ENCODE measurements at places on chromosomes 7 and 10.

- DNase-seq, result no peak
These were observed 2.7 kb downstream of the EPHA1 start for GRCh38 chr7:143406002-143406357.

DNA sequence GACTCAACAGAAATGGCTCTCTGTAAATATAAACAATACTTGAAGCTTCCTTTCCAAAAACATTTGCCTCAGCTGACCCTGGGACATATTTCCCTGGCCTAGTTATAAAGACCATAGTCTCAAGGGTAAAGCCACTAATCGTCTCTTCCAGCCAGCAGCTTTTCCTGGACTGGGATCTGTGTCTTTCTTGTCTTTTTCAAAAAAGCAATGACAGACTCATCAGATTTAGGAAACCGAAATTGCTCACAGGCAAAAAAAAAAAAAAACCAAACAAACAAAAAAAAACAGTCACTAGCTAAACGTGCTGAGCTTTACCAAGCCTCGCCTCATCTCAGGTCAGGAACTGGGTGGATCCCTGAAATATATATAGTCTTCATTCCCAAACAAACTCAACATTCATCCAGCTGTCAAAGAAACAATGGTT is 23.5 kb downstream of the STN1 start:
- DNase-seq, result no peak

- DNase-seq, result no peak
These were observed 4.8 kb upstream of the TRDMT1 start for GRCh38 chr10:17206210-17206709.

DNA sequence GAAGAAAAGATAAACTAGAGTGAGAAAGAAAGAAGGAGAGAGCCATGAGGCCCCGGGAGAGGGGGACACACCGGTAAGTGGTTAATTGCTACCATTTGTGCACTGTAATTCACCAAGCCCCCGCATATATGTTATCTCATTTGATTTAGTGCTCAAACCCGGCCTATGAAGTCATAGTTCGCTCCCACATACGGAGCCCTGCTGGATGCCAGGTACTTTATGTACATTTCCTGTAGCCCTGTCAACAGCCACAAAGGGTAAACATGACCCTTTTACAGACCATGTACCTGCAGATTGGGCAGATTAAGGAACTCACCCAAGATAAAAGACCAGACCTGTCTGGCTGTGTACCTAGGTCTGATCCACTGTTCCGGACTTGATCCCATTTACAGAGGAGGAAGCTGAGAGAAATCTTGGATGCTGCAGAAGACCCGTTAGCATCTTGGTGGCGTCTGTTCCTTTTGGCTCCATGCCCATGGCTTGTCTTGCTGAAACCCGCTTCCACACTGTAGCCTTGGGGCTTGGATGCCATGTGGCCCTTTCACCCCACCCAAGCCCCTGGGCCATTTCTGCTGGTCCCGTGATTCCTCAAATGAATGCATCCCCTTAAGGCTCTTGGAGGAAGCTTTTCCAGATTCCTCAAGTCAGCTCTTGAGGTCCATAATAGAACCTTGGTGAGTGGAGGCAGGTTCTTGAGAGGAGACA is 32.3 kb downstream of the FAM241B start:
- DNase-seq, result no peak

GRCh38 chr10:129849452-129849750 is 114.7 kb downstream of the EBF3 start:
- DNase-seq, result no peak

GRCh38 chr7:88289564-88290025 is 17.1 kb downstream of the STEAP4 start:
- no peak for DNase-seq

DNA sequence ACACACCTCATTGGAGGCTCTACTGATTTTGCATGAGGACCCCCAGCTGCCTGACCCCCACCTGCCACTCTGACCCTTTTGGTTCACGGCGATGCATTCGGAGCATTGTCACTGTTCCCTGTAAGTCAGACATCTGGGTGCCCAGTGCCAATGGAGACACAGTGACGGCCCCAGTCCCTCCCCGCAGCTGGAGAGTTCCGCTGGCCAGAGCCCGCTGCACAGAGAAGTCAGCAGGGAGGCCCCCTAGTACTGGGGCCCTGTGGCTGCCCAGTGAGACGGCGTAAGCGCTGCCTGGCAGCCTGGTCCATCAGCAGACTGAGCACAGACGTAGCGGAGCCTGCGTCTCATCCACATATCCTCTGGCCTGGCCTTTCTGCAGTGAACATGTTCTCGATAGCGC is 77.5 kb downstream of the NKX6-2 start:
- DNase-seq, result no peak

DNA sequence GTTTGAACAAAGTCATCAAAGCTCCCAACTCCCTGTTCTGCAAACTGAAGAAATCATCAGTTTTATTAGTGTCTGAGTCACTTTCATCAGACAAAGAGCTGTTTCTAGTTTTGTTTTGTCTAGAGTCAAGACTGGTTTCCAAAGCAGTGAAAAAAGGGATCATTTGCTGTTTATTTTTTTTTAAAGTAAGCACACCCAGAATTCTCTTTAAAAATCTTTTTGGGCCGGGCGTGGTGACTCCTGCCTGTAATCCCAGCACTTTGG is 972.0 kb upstream of the CELF2 start:
- DNase-seq, result no peak

DNA sequence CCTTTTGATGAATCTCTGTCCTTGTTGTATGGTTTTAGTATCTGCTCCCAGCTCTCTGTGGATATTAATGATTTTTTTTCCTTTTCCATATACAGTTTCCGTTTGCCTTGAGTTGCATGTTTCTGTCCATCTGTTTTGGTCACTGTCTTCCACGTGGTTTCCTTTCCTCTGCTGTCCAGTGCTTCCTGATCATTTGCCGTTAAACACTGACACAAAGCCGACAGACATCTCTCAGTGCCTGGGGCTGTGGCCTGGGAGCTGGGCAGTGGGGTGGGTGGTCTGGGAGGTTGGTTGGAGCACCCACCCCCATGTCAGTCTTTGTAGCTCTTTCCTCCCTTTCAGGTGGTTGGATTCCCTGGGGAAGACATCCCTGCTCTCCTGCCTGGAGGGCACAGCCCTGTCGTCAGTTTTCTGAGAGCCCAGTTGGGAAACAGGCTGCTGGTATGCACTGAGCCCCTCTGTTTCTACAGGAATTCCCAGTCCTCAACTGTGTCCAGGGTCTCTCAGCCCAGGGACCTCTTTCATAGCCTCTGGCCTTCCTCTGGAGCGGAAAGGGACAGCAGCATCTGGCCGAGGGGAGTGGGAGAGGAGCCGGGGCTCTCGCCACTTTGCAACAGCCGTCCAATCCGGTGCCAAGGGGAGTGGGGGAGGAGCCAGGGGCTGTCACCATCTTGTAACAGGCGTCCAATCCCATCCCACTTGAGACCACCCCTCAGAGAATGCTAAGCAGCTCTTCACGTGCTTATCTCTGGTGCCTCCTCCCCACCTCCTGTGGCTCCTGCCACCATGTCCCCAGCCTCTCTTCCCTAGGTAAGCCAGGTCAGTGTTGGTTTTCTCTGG is 26.7 kb upstream of the MKI67 start:
- DNase-seq, result no peak

GRCh38 chr10:75916906-75917305 is 485.5 kb downstream of the LRMDA start:
- DNase-seq, result no peak

DNA sequence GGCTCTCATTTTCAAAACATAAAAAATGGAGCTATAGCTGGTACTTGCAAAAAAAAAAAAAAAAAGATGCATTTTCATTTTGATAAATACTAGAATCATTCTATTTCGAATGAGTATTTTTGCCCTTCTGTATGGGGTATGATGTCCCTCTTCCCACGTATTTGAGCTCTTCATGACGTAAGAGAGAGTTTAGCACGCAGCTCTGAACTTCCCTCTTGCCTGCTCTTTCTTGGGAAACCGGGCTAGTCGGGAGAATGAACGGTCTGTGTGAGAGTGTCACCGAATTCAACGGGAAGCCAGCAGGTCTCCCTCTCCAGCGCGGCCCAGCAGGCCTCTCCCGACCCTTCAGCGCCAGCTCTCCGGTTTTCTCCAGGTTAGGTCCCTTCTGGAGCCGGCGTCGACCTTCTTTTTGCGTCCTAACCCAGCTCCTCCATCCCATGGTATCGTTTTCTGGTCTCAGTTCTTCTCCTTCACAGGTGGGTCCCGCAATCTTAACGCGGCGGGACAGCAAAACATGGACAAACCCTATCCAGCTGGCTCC is 159.2 kb upstream of the PITRM1 start:
- DNase-seq, result no peak

DNA sequence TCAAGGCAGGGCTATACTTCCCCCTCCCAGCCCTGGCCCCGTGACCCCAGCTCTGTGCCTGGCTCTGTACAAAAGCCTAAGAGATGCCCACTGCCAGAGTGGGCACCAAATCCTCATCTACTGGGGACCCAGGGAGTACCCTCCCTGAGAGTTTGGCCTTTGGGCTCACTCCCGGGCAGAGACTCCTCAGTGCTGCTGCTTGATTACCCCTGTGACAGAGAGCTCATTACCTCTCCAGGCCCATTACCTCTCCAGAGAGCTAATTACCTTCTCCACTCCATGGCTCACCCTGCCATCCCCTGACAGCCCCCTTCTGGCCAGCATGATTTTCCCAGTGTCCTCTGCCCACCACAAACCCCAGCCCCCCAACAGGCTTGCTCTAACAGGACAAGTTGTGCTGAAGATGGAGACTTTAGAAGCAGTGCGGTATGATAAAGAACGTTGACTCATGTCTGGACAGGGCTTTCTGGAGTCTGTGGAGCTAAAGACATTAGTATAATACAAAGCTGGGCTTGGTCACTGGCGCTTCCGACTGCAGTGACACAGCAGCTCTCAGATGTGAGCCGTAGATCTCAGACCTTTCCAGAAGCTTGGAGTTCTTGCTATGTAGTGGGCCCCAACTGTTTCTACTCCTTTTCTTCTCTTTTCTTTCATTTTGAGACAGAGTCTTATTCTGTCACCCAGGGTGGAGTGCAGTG is 111.3 kb upstream of the KCTD7 start:
- no peak for DNase-seq

- DNase-seq, result no peak
These were observed 639.8 kb upstream of the FZD8 start for GRCh38 chr10:36281831-36282331.

DNA sequence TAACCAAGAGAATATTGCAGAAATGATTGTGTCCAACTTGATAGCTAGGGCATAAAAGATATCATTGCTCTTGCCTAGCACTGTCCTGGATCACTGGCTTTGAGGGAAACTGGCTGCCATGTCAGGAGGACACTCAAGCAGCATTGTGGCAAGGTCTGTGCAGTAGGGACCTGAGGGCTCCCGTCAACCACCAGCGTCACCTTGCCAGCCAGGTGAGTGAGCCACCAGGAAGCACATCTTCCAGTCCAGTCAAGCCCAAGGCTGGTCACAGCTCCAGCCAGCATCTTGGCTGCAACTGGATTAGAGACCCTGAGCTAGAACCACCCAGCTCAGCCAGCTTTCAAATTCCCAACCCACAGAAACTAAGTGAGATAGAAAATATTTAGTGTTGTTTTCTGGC is 392.7 kb downstream of the CALN1 start:
- DNase-seq, result no peak

- peak; percentile 60 for DNase-seq
These were observed 119.0 kb upstream of the KCNMA1 start for GRCh38 chr10:77756319-77757232.

DNA sequence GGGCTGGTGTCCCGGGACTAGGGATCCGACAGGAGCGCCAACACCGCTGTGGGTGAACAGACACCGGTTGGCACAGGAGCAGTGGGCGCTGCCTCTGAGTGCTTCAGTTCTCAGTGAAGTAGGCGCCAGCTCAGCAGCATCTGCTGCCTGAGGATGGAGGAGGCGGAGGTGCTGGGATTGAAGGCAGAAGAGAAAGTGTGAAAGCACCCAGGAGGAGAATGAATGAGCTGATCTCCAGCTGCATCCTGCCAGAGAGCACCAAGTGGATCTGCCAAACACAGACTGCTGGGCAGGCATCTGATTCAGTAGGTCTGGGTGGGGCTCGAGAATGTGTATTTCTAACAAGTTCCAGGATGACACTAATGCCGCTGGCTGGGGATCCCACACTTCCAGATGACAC is 74.5 kb downstream of the LANCL2 start:
- DNase-seq, result no peak

- DNase-seq, result no peak
These were observed 215.5 kb downstream of the LRMDA start for GRCh38 chr10:75646916-75647315.

DNA sequence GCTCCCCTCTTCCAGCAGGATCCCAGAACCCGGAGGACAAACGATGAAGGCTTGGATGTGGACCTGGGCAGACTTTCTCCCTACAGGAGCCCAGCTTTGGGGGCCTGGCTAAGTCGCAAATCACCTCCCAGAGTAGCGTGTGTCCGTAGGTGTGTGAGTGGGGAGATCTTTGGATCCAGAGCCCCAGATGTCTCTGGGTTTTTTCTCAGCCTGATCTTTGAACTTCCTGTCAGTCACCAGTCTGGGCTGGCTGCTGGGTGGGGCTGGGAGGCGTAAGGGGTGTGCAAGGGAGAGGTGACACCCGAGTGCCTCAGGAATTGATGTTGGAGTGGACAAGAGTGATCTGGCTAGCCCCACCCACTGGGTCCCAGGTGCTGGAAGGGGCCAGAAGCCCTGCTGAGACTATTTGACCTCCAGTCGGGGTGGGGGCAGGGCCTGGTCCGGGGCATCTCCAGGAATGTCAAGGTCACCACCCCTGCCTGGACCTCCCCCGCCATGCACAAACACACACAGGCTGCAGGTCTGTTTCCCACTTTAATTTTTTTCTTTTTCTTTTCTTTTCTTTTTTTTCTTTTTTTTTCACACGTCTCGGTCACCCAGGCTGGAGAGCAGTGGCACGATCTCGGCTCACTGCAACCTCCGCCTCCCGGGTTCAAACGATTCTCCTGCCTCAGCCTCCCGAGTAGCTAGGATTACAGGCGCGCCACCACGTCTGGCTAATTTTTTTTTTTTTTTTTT is at the start of gene MOGAT3:
Gene MOGAT3, minus strand, starts transcription at position 175 of the 738 bp plus-strand sequence. CDS start 182 bp downstream, outside the sequence.
- DNase-seq, result no peak

- no peak for DNase-seq
These were observed 70.3 kb downstream of the PARP12 start for GRCh38 chr7:139992353-139993044.

GRCh38 chr7:99465421-99465768 is 572 bp downstream of the ATP5MF start:
- DNase-seq, result no peak

- DNase-seq, result no peak
These were observed 54.0 kb upstream of the NMT2 start for GRCh38 chr10:15222511-15222910.

DNA sequence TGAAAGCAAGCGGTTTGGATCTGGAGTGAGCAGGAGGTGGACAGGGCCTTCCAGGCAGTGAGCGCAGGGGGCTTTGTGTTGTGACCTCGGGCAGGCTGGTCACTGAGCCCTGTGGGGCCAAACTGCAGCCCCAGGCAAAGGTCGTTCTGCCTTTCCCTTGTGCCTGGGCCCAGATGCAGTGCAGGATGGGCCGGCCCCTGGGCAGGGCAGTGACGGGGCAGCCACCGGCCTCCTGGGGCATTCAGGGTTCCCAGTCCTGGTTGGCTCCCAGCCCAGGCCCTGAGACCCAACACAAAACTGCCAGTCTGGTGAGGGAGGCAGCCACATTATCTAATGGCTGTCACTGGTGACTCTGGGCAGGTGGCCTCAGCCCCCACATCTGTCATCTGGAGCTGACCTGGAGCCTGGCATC is 7.1 kb downstream of the ARPC1B start:
- no peak for DNase-seq

Measured in astrocyte of the cerebellum (primary cell).